ENCODE measurements at places on chromosomes 7 and 10.
A peak's percentile ranks its signal among the peaks of the same experiment; 100 is the strongest.

DNA sequence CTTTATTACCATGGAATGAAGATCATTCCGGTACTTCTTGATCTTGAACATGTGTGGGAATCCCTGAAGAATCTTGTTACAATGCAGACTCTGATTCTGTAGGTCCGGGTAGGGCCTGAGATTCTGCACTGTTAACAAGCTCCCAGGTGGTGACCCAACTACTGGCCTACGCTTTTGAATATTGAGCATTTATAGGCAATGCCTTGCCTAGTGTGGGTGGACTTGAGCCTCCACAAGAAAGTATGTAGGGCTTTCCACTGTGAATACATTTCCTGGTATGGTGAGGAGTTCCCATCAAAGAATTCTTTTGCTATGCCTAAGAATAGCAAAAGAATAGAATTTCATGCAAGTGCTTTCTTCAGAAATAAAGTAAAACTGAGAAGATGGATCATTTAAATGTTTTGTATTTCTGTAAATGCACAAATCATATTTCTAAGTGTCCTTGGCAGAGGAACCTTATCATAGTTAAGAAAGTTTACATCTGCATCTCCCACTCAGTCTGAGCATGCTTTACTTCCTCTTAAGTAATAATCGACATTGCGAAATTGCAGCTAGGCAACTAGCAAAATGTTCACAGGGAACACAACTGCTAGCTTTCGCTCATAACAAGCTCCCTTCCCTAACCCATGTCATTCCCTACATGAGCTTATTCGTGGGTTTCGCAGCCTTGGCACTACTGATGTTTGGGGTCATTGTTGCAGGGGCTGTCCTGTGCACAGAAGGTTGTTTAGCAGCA, 71.4 kb downstream of the AHR start:
- DNase-seq, result no peak

GRCh38 chr10:86221442-86222335, 144.9 kb downstream of the GRID1 start:
- DNase-seq, result no peak

DNA sequence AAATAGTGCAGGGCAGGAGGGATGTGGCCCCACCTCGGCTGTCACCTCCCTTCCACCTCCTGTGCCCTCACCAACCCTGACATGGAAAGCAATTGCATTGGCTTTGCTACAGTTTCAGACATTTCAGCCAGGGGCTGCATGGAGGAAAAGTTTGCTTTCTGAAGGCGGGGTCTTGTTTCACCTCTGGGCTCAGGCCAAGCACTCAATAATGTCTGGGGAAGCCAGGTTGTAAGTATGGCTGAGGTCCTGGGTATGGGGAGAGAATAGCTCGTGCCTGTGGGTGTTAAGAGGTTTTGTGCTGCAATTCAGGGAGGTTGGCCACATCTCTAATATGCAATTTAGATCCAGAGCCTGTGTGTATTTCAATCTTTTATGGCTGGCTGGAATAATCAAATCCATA, 238.4 kb upstream of the MKI67 start:
- DNase-seq, result no peak

- no peak for DNase-seq
Measured at GRCh38 chr10:22250897-22251660, 33.3 kb upstream of the EBLN1 start.

- DNase-seq, result no peak
Measured at GRCh38 chr10:86402283-86402941, 35.8 kb upstream of the GRID1 start.

- no peak for DNase-seq
Measured at GRCh38 chr10:73899423-73899822, 11.5 kb upstream of the PLAU start.

- DNase-seq, result no peak
Measured at GRCh38 chr7:47710201-47710935, 128.5 kb upstream of the TNS3 start.

DNA sequence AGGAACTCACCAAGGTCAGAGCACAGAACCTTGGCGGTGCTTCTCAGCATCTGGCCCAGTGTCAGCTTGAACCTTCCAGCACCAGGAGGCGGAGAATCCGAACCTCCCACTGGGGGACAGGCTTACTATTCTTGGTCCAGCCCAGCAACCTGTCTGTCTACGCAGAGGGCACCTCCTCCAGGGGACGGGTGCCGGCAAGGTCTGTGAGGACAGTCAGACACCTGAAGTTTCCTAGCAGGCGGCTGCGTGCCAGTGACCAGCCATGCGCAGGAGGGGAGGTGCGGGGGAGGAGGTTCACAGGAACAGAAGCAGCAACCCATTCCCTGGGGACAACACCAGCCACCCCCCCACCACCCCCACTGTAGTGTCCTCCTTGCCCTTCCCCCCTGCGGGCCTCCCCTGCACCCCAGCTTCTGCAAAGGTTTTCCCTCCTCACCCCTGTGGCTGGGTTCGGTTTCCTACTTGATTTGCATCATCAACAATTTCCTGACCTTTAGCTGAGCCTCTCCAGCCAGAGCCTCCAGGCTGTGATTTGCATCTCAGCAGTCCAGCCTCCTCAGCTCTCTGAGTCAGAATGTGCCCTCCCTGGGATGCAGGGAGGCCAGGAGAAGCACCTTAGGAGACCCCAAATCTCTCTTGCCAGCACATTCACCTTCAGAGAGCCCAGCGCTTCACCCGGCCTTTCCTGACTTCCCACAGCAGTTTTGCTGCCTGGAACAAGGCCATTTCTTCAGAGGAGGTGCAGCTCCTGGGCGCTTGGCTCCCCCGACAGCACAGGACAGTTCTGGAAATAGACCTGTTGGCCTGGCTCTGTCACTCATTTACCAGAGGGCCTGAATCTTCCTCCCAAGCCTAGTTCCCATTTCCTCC, 107.5 kb upstream of the NPS start:
- no peak for DNase-seq

GRCh38 chr10:101301111-101301731, 52.7 kb upstream of the BTRC start:
- DNase-seq, result no peak

DNA sequence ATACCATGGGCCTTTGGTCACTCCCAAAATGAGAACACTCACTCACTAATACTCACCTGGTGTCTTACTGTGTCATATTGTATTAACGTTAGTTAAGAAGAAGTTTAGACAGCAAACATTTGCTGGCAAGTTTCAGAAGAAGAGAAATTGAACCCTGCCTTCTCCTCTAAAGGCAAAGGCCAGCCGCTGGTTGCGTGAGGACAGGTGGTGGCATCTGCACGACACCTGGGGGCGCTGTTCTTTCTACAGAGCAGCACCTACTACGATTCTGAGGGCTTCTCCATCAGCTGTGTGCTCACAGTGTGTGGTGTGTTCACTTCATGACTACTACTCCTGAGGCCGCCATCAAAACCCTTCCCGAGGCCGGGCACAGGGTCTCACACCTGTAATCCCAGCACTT, 17.9 kb upstream of the CLEC2L start:
- no peak for DNase-seq

DNA sequence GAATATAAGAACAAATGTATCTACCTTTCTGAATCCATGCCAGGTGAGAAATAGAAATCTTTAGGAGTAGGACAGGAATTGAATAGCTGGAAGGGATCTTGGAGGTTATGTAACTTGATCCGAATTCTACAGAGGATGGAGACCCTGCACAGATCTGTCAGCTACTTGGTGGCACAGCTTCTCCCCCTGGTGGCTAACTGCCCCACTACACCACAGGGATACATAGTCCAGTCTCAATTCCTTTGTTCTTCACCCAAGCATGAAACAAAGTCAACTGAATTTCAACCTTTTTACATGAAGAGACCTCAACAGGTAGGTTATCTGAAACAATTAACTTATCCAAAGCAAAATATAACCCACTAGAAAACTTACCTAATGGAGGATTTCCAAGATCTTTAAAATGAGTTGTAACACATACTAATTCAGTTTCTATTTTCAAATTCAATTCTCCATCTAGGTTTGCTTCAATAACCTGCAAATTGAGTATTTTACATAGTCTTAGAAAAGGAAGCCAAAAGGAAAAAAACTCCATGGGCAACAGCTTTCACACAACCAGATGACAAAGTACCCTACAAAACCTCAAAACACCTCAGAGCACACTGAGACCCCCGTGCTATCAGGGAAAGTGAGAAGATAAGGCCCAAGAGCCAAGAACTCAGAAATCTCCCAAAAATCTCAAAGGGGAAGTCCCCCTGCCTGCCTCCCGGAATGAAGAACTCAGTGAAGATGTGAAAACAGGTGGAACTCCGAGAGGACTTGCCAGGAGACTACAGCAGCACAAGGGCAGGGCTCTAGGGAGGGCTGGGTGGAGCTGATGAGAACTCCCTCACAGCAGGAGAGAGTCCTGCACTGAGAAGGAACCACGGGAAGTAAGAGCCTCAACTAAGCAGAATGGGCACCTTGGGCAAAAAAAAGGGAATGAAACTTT, 10.3 kb downstream of the HUS1 start:
- no peak for DNase-seq

DNA sequence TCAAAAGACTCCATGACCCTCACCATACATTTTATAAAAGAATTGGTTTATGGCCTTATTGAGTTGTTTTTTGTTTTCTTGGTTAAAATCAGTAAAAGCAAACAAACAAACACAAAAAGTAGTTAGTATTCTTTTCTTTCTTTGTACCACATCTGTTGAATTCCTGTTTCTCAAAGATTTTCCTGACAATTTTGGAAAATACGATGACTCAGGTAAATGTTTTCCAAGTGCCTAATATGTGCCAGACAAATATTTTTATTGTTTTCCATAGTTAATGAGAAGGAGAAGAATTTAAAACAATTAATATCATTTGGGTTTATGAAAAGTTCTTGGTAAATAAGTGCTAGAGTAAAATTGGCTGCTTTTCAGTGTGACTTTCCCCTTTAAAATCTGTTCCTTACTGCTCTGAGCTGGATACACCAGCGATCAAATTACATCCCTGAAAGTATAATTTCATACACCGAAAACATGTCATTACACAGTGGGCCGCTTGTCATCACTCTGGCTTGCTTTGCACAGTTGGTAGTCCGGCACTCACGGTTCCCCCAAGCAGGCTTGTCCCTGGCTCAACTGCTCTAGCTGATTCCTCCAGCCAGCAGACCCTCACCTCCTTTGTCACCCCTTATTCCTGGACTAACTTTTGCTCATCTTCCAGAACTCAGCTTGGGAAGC, 80.5 kb downstream of the TBXAS1 start:
- DNase-seq, result no peak

GRCh38 chr7:947391-948210, 6.9 kb downstream of the ADAP1 start:
- DNase-seq, result no peak

DNA sequence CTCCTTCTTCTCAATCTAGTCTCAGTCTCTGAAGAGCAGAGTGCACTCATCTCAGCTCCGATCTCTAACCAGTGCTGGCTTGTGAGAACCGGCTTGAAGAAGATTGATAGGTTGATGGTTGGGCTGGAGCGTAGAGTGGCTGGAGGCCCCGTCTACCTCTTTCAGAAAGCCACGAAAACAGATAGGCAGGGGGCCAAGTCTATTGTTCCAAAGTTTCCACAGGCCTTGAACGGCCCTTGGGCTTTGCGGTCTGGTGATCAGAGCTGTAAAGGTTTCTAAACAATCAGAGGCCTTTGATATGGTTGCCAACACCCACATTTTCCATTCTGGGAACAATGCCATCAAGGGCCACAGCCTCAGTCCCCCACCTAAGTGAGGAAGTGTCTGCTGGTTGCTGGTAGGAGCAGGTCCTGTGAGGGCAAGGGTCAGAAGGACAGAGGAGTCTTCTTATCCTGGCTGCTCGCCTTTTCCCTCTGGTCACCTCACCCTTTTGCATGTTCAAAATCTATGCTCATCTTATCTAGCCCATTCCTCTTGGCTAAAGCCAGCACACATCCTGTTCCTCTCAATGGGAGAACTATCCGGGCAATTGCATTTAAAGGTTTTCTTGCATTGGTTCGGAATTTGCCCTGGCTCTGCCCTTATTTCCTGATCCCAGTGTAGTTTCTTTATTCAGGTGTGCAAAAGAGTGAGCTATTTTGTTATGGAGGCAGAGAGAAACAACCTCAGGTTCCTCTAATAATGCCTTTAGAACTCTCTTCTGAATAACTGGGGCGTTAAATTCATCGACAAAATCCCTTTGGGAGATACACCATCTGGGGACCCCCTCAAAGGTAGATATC, 70.3 kb upstream of the KMT2E start:
- DNase-seq, result peak; percentile 93

DNA sequence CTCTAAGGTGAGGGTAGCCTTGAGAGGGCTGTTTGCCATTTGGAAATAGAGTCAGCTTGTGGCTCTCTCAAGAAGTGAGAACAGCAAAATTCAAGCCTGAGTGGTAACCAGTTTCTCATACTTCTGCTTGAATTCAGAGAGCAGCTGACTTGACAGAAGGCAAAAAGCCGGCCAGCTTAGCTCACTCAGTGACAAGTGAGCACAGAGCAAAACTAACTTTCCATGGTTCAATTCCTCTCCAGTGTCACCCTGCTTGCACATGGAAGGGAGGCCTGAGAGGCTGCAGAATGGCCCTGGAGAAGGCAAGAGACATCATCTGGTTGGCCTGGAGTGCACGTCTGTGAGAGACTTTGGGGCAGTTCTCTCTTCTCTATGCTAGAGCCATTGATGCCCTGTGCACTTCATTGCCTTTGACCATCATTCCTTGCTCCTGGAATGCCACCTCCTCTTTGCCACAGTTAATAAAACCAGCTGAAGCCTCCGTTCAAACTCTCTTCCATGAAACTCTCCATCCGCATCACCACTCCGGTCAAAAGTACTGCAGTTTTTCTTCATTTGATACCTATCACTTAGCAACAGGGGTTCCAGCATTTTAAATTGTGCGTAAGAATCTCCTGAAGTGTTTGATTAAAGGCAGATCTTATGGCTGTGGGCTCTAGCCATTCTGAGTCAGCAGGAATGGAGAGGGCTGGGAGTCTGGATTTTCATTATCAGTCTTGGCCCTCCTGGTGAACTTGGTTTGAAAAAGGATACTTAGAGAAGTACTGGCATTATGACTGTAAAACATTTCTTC, 69.8 kb upstream of the PIK3CG start:
- peak; percentile 55 for DNase-seq

DNA sequence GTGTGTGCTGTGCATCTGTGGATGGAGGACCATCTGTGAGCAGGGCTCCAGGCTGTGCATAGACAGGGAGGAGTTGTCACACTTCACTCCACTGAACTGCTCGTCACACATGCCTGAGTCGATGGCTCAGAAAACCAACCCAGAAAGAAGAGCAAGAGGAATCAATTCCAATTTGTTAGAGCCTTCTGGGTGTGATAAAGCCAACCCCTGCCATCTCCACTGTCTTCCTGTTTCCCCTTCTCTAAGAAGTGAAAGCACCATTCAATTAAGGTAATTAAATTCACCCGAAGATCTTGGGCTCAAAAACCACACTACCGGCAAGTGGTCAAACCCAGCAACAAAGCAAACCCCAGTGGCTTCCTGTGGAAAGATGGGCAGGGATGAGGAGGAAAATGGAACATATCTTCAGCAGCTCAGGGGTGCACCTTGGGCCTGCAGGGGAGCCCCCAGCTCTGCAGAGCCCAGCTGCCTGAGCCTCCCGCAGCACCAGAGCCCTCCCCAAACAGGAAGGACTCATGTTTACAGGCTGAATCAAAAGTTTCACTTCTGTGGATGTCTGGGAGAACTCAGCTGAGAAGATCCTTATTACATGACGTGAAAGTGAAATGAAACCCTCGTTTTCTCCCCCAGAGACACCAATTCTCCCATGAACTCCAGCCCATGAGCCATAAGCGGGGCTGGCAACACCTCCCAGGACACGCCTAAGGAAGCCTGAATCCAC, 10.9 kb downstream of the C10orf71 start:
- DNase-seq, result no peak
